ENCODE measurements at places on chromosomes 7 and 10.

DNA sequence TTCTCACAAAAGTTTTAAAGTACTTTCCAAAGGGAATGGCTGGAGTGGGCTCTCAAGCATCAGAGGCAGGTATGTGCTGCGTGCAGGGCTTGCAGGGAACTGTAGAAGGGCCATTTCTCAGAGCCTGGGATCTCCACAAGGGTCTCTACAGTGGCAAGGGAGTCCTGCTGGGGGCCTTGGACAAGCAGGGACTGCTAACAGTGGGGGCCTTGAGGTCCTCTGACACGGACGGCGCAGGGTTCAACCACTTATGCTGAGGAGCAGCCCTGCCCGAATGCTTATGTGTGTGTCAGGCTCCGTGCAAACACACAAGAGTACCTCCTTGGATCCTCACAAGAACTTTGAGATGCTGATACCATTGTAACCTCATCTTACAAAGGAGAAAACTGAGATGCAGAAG, 342.1 kb upstream of the COBL start:
- no peak for DNase-seq

GRCh38 chr10:131561897-131562296, 250.4 kb upstream of the TCERG1L start:
- DNase-seq, result no peak

DNA sequence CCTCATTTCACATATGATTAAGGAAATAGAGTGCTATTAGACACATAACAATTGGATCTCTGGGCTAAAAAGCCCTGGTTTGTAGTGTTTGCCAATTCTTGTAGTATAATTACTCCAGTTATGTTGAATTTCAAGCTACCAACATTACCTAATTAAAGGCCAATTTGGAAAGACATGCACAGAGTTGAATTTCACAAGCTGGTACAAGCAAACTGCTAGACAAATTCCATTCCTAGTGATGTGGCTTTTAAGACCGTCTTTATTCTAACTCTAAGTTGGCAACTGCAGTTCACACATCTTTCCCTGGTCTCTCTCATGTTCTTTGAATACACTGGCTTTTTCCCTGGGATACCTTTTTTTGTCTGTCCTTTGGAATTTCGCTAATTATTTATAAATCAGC, 384.1 kb upstream of the CNTNAP2 start:
- DNase-seq, result no peak

DNA sequence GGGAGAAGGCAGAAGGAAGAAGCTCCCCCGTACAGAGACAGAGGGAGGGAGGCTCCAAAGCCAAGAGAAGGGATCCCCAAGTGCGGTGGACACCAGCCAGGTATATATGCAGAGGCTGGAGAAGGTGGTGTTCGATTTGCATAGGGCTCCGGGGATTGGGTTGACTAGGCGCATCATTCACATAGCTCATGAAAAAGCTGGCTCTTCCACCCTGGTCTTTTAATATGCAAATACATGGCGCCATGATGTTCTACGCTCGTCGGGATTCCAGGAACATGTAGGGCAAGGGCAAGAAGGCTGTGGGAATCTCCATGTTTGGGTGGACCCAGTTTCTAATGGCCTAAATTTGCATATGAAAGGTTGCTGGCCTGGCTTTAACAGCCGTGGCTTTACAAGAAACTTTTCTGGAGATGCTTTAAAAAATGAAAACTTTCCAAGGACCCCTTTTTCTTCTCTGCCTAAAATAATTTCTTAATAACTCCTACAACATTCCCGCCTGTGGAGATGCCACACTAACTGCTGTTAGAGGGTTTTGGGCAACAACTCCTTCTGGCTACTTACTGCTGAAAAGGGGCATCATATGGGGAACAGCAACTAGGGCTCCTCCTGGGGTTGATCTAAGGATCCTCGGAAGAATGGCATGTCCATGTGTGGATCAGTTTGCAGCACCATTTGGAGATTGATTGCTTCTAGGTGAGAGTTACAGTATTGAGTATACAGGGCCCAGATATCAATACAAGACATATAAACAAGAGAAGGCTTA, 28.3 kb downstream of the C1GALT1 start:
- DNase-seq, result no peak

GRCh38 chr7:31022117-31022516, 30.0 kb upstream of the ADCYAP1R1 start:
- no peak for DNase-seq
